Eye (tissue), 1 donor: ENCODE measurements at places on chromosomes 7 and 10.

DNA sequence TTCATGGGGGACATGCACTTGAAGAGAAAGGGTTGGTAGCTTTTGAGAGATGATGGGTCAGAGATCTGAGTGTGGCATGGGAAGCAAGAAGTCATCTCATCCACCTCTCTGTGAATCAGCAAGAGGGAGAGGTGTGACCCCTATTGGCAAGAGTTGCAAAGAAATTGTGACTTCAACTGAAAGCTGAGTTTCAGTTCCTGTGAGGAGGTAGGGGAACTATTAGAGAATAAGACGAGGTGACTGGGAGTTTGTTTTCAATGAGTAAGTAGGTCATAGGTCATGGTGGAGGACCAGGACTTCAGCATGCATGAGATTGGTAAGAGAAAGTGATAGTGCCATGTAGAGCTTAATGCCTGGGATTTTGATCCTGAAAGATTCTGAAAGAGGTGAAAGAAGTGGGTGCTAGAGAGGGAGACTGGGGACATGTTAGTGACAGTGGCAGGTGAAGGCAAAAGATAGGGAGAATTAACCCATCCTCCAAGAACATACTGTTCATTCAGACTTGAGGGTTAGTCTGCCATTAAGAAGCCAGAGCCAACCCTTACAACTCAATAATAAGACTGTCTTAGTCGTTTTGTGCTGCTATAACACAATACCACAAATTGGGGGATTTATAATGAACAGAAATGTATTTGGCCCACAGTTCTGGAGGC, 75.5 kb upstream of the CAPZA2 start:
- DNase-seq, result no peak

DNA sequence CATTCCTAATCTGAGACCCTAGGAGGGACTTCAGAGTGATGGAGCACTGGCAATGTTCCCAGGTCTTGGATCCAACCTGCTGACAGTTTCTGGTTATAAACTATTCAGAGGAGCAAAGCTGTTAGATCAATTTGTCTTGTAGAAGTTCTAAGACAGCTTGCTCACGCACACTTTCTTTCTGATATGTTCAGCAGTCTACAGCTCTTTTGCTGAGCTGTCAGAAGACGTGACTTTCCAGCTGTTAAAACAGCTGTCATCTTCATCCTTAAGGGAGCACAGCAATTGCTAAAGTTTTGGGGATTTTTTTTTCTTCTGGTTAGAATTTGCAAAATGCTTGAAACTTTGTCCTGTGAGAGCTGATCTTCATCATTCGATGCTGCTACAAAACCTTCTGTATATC, 823.1 kb downstream of the SORCS1 start:
- DNase-seq, result no peak

DNA sequence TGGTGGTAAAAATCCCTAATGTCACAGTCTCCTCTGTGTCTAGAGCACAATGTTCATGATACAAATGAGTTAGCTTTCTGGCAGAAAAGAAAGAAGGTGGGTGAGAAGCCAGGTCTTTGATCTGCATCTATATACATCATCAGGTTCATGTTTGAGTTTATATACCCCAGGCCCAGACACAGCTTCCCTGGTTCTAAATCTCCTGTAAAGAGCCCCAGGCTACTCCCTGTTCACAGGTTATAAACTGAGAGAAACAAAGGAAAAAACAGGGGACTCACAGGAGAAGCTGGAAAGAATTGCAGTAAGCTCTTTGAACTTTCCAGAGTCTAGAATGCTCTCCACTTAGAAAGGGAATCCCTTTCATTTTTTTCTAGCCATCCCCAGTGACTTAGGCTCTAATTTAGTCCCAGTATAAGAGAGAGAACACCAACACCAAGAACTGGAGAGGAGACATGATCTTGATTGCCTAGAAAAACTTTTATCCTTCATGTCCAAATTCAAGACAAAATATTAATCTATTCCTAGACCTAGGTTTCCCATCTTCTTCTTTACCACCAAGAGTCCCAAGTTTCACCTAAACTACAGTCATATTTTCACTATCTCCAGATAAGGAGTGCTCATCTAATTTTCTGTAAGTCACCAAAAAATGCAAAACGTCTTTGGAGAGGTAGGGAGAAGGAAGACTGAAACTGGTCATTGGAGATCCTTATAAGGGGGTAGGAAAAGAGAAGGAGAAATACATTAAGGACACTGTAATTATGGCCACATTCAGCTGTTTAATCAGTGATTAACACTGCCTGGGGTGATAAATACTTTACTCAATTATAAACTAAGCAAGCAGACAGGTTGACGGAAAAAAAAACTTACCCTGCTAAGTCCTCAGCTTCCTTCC, 469 bp downstream of the MSS51 start:
- no peak for DNase-seq

DNA sequence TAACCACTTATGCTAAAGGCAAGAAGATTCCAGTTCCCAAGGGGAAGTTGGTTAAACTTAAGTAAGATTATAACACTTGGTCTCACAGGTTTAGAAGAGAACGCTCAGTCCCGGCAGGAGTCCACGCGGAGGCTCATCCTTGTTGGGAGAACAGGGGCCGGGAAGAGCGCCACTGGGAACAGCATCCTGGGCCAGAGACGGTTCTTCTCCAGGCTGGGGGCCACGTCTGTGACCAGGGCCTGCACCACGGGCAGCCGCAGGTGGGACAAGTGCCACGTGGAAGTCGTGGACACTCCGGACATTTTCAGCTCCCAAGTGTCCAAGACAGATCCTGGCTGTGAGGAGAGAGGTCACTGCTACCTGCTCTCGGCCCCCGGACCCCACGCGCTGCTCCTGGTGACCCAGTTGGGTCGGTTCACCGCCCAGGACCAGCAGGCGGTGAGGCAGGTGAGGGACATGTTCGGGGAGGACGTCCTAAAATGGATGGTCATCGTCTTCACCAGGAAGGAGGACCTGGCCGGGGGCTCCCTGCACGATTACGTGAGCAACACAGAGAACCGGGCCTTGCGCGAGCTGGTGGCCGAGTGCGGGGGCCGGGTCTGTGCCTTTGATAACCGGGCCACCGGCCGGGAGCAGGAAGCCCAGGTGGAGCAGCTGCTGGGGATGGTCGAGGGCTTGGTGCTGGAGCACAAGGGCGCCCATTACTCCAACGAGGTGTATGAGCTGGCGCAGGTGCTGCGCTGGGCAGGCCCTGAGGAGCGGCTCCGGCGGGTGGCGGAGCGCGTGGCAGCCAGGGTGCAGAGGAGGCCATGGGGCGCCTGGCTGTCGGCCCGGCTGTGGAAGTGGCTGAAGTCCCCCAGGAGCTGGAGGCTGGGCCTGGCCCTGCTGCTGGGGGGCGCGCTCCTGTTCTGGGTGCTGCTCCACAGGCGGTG, 3.8 kb downstream of the GIMAP1 start:
- DNase-seq, result no peak

- peak; percentile 10 for DNase-seq
Measured at GRCh38 chr7:114212721-114213429, 201.7 kb upstream of the FOXP2 start.

DNA sequence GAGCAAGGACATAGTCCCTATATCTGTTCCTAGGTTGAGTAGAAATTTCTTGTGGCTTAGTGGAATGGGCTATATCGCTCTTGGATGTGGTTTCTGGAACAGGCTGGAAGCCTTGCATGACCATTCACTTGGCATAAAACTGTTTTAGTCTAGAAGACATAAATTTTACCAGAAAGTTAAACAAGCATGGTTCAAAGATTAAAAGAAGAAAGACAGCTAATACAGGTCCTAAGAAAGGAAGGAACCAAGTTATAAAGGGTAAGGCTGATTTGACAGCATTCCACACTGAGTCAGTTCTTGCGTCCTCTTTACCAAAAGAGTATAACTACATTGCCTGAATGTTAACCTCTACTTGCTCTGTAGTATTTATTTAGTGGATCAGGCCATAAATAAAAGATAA, 724.2 kb downstream of the SORCS1 start:
- DNase-seq, result no peak

GRCh38 chr10:87991946-87992345, 128.5 kb downstream of the PTEN start:
- DNase-seq, result no peak

DNA sequence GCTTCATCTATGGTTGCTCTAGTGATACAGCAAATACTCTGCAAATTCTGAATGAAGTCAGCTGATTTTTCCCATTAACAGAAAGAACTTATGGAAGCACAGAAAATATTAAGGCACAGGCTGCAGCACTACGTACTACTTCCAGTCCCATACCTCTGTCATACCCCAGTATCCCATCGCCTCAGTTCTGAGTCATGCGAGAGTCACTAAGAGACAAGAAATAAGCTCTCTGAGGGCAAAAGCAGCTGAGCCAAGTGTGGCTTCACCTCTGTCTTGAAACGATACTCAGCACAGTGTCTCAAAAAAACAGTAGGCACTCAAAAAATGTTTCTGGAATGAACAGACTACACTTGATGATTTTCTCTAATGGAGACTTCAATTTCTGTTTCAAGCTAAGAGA, 48.2 kb downstream of the EZH2 start:
- DNase-seq, result no peak

- DNase-seq, result no peak
Measured at GRCh38 chr7:104927055-104927454, 87.0 kb upstream of the KMT2E start.
